ENCODE measurements at places on chromosomes 7 and 10. TPM values are rescaled to one million over a fixed set of nuclear protein-coding genes. Genes with fewer than 3 reads are reported as not detected.
A peak's percentile ranks its signal among the peaks of the same experiment; 100 is the strongest.

CEP41 gene
- total RNA-seq: 10.0 TPM

PLXNA4 gene
- total RNA-seq: 4.3 TPM

GRCh38 chr7:127838816-127839415 is 186.9 kb downstream of the SND1 start:
- DNase-seq: no peak
- H3K27me3 ChIP-seq: no peaks in the 10 kb centered on the region
- H3K4me3 ChIP-seq: peak overlapping the region; percentile 24
- H3K4me1 ChIP-seq: peaks cover under 1% of the 10 kb centered on the region

GRCh38 chr10:86648704-86649427 is 5.5 kb upstream of the OPN4 start:
- H3K27me3 ChIP-seq: no peaks in the 10 kb centered on the region
- H3K36me3 ChIP-seq: no peaks in the 10 kb centered on the region
- peaks cover 12% of the 10 kb centered on the region for H3K4me1 ChIP-seq
- H3K27ac ChIP-seq: no peak overlapping the region
- DNase-seq: no peak
- H3K4me3 ChIP-seq: no peak overlapping the region

DNA sequence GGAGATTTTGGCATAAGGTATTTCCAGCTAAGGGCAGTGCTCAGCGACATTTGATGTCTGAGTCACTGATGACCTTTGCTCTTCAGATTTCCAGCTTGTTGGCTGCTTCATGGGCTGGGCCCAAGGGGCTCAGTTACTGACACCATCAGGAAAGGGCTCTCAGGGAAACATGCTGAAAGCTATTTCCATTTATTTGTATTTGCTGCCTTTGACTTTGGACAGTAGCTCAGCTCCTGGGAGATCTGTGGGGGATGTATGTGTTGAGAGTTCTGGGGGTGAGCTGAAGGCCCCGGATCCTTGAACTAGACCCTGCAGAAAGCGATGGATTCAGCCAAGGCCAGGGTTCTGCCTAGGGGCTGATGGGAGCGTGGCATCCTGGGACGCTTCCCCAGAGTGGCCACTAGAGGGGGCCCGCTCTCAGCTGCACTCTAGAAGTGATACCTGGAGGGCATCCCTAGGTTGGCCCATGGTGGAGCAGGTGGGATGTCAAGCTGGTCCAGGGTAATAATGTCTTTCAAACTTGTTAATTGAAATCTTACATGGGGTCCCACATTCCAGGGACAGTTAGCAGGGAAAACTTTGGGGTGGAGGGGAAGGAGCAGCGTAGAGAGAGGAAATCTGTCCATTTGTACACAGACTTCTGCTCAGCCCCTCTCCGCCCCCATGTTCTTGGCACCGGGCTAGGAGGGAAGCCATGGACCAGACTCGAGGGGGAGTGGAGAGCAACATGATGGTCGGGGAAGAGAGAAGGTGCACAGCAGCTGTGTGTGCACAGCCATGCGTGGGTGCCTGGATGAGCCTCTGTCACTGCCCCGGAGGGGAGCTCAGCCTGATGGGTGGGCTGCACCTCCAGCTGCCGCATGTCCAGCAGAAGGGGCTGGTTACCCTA is 3.0 kb upstream of the BTBD16 start:
- no peak overlapping the region for H3K4me3 ChIP-seq
- peaks cover 13% of the 10 kb centered on the region for H3K36me3 ChIP-seq
- DNase-seq: peak; percentile 60
- peak overlapping the region; percentile 56 for H3K27ac ChIP-seq

- peaks cover 7% of the 10 kb centered on the region for H3K4me1 ChIP-seq
- no peak overlapping the region for H3K27ac ChIP-seq
- DNase-seq: no peak
- no peak overlapping the region for H3K4me3 ChIP-seq
Measured at GRCh38 chr10:94016727-94017714, 23.3 kb downstream of the PLCE1 start.

DNA sequence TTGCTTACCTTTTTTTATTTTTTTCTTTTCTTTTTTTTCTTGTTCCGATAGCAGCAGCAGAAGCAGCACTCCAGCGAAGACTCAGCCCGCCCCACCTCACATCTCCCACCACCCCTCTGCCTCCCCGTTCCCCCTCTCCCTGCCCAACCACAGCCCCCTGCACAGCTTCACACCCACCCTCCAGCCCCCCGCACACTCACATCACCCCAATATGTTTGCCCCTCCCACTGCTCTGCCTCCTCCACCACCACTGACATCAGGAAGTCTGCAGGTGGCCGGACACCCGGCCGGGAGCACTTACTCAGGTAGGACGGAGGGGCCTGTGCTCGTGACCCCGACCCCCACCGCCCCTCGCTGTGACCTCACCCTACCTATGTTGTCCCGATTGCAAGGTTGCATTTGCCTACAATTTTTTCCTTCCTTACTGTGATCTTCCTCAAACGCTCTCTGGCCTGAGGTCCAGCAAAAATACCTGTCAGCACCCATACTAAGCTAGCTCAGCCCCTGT is 367.2 kb upstream of the GALNT17 start:
- H3K4me3 ChIP-seq: no peak overlapping the region
- no peaks in the 10 kb centered on the region for H3K27me3 ChIP-seq
- DNase-seq: no peak
- peaks cover 25% of the 10 kb centered on the region for H3K36me3 ChIP-seq
- no peaks in the 10 kb centered on the region for H3K4me1 ChIP-seq
- no peak overlapping the region for H3K27ac ChIP-seq

- no peaks in the 10 kb centered on the region for H3K27me3 ChIP-seq
- no peak overlapping the region for H3K4me3 ChIP-seq
- DNase-seq: no peak
- no peaks in the 10 kb centered on the region for H3K36me3 ChIP-seq
Measured at GRCh38 chr7:106521541-106521940, 139.4 kb downstream of the CCDC71L start.

DNA sequence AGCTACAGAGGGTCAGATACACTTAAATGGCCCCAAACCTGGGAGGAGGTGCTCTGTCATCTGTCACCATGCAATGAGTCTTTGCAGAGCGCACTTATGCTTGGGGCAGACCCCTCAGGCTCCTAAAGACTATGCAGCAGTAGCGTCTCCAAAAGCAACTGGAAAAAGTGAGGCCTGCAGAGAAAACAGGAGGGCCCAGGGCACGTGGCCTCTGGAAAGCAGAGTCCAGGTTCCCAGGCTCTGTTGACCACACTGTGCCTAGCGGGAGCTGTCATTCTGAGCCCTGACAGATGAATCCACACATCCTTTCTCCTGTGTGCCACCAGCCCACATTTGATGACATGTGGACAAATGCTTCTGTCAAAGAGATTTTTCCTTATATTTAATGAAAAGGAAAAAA is 66.4 kb downstream of the MINDY4 start:
- H3K4me3 ChIP-seq: no peak overlapping the region
- no peaks in the 10 kb centered on the region for H3K27me3 ChIP-seq
- DNase-seq: no peak
- H3K36me3 ChIP-seq: peaks cover 28% of the 10 kb centered on the region
- peaks cover 18% of the 10 kb centered on the region for H3K4me1 ChIP-seq
- no peak overlapping the region for H3K27ac ChIP-seq

GRCh38 chr10:131850383-131850870 is 50.4 kb upstream of the PPP2R2D start:
- H3K4me1 ChIP-seq: no peaks in the 10 kb centered on the region
- H3K4me3 ChIP-seq: no peak overlapping the region
- H3K27me3 ChIP-seq: peaks cover 27% of the 10 kb centered on the region
- DNase-seq: no peak
- H3K36me3 ChIP-seq: no peaks in the 10 kb centered on the region

DNA sequence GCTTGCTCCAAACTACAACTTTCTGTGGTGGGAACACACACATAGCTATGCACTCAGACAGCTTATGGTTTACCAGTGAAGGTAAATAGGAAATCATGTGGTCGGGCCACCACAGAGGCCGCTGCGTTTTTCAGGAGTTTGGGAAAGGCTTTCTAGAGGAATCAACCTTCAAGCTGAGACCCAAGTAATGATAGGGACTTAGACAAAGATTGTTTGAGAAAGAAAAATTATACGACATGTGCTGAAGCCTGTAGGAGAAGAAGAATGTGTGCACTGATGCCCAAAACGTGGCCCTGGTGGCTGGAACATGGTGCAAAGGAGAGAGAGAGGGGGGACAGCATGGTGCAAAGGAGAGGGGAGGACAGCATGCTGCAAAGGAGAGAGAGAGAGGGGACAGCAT is 61.2 kb upstream of the VIPR2 start:
- H3K27ac ChIP-seq: no peak overlapping the region
- no peak overlapping the region for H3K4me3 ChIP-seq
- H3K36me3 ChIP-seq: no peaks in the 10 kb centered on the region
- DNase-seq: no peak

All from lower lobe of right lung (tissue), 2 donors.